ENCODE measurements at places on chromosomes 16 and 17.

DNA sequence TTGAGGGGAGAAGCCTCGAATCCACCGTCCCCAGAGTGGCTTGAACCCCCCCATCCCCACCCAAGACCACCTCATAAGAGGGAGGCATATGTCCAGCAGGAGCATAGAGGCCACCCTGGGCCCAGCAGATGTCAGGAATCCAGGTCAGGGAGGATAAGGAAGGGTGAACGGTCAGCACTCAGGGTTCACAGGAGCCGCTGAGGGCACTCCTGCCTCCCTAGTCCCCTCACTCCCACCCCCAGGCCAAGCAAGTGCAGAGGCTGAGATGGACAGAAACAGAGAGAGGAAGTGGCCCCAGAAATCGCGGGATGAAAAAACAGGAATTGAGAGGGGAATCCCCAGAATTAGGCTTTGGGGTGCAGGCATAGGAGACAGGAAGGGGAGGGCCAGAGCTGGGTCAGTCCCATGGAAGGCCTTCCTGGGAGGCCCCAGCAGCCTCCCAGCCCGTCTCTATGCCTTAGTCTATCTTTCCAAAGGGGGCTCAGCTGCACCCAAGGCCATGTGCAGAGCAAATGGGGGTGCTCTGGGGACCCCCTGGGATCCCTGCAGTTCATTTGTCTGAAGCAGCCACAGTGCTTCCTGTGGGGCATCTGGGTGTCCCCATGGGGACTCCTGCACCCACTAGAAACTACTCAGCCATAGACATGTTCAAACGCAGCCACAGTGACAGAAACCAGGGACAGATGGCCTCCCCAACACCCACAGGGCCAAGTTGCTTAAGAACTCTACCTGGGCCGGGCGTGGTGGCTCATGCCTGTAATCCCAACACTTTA lies 1.7 kb downstream of the CMTM3 start:
- DNase-seq, result peak; percentile 28

- DNase-seq, result no peak
Observed at GRCh38 chr17:32383926-32384434, 34.0 kb downstream of the ZNF207 start.

DNA sequence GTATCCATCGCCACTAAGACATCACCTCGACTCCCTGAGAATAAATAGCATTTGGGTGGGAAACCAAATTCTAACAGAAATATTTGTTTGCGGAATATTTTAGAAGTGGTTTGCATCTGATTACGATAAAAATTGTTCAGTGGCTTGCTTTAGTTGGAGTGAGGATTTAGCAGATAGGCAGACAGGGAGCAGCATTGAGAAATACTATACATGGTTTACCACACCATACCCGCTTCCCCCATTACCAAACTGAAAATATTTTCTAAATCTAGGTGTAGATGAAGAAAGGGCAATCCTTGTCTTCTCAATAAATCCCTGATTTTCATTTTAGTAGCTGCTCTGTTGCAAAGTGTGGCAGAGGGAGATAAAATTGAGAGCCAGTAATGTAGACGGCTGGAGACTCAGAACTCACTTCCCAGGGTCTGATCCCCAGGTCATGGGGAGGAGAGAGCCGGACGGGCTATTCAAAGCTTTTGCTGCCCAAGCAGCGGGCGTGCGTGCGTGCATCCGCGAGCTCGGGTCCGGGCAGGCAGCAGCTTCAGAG lies 808 bp upstream of the BAHCC1 start:
- no peak for DNase-seq

- DNase-seq, result no peak
Observed at GRCh38 chr16:17375461-17376304, 95.1 kb downstream of the XYLT1 start.

DNA sequence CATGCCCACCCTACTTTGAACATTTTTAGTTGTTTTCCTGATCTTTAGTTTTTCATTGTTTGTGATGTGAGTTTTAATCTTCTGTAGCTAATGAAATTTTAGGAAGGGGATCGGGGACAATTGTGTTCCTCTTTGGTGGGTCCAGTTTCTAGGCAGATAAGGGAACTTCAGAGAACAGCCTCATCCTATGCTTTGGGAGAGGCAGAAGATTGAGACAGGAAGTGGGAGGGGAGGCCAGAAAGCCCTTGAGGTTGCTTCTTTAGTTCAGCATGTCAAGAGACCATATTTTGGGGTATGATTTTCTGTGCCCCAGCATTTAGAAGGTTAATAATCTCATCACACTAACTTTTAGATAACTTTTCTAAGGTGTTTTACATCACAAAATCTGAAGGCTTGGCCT lies 191.0 kb downstream of the TANC2 start:
- DNase-seq, result no peak

GRCh38 chr16:49129935-49130334 lies 151.7 kb downstream of the CBLN1 start:
- DNase-seq, result no peak

DNA sequence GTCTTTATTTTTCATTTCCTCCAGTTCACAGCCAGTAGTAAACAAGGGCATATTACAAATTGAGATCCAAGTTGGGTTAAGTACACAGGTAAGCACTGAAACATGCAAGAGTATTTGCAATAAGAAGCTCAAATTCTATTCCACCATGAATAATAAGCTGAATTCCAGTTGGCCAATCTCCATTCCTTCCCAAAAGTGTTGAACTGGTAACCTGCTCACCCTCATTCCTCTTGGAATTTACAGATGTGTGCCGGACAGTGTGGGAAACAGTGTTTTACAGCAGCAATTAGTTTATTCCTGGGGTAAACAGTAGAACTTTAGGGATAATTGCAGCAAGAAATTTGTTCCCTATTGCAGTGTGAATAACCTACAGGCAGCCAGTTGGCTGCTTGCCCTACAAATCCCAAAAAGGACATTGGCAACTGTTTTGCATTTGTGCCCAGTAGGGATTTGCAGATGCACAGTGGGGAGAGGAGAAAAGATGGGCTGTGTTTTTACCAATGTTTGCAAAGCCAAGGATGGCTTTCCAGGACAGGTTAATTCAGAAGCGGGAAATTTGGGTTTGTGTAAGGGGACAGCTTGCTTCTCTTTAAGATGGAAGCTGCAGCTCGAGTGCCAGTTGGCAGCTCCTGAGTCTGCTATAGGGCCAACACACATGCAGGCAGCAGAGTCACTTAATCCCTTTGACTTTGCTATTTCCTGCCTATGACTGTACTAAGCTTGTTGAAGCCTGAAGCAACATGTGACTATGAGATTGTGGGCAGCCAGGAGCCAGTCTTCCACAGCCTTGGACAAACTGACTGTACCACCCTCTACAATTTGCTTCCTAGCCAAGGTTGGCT lies 318.9 kb downstream of the MAP2K6 start:
- DNase-seq, result no peak

DNA sequence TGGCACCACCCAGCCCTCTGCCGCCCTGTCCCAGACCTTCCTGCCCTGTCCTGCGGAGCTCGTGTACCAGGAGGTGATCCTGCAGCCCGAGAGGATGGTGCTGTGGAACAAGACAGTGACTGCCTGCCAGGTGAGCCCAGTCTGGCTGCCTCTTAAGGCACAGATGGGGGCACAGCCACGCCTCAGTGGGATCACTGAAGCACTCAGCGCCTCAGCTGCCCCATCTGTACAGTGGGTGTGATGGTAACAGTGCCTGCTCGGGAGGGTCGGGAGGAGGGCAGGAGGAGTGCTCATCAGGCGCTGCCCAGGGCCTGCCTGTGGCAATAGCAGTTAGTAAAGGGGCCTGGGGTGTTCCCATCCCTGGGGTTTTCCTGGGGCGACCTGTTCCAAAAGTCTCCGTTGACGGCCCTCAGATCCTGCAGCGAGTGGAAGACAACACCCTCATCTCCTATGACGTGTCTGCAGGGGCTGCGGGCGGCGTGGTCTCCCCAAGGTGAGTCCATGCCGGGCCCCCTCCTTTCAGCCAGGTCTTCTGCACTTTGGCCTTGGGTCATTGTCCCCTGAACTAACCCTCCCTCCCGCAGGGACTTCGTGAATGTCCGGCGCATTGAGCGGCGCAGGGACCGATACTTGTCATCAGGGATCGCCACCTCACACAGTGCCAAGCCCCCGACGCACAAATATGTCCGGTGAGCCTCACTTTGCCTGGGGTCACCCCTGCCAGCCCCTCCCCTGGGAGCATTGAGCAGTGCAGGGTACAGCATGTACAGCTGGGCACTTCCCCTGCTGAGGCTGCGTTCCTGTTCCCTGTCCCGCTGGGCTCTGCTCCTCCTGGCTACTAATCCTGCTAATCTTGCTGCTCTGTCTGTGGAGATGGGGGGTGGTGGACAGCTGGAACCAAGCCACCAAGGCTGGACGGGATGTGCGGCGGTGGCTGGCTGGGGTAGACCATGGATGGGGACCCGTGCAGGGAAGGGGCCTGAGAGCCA lies 4.5 kb upstream of the TCAP start:
- no peak for DNase-seq

- DNase-seq, result no peak
Observed at GRCh38 chr17:1769822-1770477, 8.1 kb downstream of the SERPINF1 start.

GRCh38 chr17:28792877-28793661 lies 49.3 kb downstream of the TRAF4 start:
- no peak for DNase-seq

- no peak for DNase-seq
Observed at GRCh38 chr17:70320673-70321345, 151.5 kb downstream of the KCNJ2 start.

- DNase-seq, result no peak
Observed at GRCh38 chr17:77117415-77117814, 23.4 kb upstream of the SEC14L1 start.

DNA sequence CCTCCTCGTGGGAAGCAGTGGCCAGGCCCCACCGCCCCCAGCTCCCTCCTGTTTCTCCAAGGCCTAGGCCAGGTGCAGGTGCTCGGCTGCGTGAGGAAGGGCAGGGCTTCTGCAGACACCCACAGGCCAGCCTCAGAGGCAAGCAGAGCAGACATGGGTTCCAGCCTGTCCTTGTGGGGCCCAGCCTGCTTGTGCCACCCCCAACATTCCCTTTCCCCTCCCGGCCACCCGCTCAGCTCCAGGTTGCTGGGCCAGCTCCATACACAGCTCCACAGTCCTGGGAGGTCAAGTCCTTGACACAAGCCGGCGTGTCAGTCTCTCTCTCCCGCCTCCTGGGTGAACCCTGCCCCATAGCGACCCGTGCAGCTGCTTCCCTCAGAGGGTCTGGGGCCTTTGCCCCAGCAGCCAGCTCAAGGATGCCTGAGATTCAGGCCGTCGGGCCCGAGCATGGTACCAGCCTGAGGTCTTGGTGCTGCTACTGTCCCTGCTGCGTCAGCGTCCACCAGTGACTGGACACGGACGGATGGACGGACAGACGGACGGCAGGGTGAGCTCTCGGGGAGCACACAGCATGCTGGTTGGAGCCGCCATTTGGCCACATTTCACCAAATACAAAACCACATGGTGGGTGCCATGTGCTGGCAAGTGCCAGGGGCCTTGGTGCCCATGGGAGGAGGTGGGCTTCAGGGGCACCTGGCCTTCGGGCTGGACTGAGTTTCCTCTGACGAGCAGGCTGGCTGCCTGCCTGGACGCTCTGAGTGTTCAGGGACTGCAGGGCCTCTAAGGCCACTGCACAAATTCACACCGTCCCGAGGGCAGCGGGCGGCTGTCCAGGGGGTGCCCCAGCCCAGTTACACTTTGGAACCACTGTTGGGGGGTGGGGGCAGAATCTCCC lies 8.0 kb downstream of the SECTM1 start:
- no peak for DNase-seq

DNA sequence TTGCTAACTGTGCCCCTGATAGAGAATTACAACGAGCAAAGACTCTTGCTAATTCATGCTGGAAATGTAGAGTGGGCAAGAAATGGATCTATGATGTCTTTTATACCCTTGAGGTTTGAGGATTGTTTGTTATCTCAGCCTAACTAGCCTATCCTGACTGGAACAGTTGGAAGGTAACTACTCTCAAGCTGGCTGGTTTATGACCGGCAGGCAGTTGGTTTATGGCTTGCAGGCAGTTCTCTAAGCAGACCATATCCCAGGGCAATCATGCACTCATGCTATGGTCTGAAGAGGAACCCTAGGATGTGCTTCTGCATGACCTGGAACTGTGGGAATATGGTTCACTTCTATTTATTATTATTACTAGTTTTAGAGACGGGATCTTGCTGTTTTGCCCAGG lies 49.1 kb downstream of the LYRM1 start:
- no peak for DNase-seq

DNA sequence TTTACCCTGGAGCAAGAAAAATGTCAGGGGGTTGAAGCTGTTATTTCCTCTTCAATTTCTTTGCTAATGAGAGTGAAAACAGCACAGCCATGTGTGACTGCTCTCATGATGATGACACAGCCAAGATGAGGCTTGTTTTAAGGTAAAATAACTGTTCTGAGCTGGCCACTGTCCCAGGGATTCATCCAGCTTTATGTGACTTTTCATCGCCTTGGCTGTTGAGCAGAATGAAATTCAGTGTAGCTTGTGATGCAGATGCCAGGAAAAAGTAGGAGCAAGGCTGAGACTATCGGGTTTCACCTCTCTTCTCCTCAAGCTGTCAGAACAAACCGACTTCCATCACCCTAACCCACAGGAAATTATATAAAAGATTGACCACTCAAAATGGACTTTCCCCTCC lies 361.8 kb upstream of the CDH5 start:
- DNase-seq, result no peak

DNA sequence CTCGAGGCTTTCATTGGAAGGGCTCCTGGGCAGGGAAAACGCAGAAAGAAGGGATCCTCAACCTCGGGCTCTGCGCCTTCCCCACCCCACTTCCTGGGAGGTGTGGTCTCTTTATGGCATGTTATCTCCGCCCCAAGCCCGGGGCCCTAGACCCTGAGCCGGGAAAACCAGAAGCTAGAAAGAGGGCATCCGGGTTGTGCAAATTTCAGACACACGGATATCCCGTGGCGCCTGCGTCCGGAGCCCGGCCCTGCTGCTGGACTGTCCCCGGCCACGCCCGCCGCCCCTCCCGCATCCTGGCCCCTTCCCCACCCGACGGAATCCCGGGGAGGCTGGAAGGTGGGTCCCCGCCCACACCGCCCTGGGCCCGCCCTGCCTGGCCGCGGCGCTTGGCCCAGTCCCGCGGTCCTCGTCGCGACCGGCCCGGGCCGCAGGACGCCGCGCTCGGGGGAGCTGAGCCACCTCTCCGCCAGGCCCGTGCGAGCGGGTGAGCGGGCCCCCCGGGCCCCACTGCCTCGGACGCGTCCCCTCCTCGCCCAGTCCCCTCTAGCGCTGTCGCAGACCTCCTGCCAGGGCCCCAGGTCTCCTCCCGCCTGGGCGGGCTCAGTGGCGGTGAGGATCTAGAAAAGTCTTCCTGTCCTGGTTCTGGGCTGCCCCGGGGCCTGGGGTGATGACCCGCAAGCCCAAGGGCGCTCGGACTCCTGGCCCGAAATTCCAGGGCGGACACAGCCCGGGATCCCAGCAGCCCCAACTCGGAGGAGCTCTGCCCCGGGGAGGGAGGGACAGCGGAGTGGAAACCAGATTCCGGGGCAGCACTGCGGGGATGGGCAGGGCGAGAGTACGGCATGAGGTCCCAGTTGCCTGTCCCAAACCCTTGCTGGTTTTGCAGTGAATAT lies at the start of gene SLC16A5:
Gene SLC16A5, plus strand, starts transcription at position 397 of the 896 bp plus-strand sequence. CDS start 5,683 bp downstream, outside the sequence.
- peak; percentile 44 for DNase-seq

- no peak for DNase-seq
Observed at GRCh38 chr17:49349541-49349940, 12.5 kb downstream of the ZNF652 start.

GRCh38 chr17:80599546-80600305 lies 55.1 kb downstream of the RPTOR start:
- no peak for DNase-seq

- DNase-seq, result peak; percentile 70
Observed at GRCh38 chr16:648071-648780, 939 bp upstream of the WDR90 start.

- DNase-seq, result no peak
Observed at GRCh38 chr17:71071837-71072236, 902.5 kb downstream of the KCNJ2 start.
